ENCODE measurements at places on chromosomes 2 and 18.

- DNase-seq, result no peak
Measured at GRCh38 chr2:41498781-41499180, 549.0 kb upstream of the PKDCC start.

DNA sequence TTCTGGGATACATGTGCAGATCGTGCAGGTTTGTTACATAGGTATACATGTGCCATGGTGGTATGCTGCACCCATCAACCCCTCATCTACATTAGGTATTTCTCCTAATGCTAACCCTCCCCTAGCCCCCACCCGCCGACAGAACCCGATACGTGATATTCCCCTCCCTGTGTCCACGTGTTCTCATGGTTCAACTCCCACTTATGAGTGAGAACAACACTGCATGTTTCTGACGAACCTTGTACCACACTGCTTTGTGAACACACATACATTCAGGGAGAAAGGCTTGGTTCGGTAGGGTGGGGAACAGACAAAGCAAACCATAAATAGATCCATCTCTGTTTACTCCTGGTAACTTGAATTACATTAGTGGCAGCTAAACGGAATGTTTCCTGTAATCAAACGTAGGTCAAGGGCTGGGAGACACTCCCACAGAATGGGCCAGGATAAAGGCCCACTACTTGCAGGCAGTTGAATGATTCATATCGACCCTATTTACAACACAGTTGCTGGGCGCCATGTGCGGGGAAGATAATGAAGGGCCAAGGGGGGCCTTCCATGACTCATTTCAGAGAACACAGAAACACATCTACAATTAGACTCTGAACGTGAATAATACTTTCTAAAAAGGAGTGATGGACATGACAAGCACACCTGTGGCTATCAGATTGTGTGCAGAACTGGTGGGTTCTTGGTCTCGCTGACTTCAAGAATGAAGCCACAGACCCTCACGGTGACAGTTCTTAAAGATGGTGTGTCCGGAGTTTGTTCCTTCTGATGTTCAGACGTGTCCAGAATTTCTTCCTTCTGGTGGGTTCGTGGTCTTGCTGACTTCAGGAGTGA lies 56.8 kb upstream of the KIDINS220 start:
- peak; percentile 87 for DNase-seq

DNA sequence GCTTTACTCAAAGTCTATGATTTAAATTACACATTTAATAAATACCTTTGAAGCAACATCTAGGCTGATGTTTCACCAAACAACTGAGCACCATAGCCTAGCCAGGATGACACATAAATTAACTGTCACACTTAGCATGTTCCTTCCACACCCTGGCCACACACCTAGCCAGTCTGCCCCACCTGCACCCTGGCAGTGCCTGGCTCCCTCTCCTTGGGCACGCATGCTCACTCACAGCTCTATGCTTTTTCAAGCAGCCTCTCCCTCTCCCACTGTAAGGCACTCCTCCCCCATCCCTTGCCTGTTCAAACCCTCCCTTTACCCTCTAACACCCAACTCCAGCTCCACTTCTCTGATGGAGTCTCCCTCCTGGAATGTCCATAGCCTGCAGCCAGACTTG lies 357.6 kb upstream of the KLHL29 start:
- no peak for DNase-seq

DNA sequence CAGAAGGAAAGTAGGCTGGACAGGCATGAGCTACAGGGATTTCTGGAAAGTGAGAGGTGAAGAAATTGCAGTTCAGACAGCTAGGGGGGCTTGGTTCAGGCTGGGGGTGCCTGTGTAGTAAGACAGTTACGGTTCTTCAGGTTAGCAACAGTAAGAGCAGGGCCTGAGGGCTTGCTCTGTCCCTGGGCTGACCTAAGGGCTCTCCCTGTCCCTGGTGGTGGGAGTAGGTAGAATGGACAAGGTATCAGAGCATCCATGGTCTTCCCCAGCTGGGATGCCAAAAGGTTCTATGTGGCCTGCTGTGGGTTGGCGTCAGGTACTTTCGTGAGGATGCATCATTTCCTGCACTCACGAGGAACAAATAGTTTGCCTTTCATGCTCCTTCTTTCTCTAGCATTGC lies 34.6 kb upstream of the TACR1 start:
- no peak for DNase-seq

DNA sequence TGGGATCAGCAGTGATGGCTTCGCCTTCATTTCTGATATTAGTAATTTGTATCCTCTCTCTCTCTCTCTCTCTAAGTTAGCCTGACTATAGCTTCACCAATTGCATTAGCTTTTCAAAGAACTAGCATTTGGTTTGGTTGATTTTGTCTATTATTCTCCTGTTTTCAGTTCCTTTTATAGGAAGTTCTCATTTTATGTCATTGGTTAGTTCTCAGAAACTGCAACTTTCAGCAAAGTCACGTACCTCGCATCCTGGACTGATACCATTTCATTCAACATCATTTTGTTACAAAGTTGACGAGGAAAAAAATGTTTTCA lies 450.8 kb downstream of the EIPR1 start:
- no peak for DNase-seq

GRCh38 chr2:205324355-205324754 lies 357.9 kb upstream of the NRP2 start:
- no peak for DNase-seq

- no peak for DNase-seq
Measured at GRCh38 chr2:122100756-122101155, 345.3 kb downstream of the TSN start.

GRCh38 chr2:9832586-9832985 lies 10.7 kb upstream of the TAF1B start:
- no peak for DNase-seq

DNA sequence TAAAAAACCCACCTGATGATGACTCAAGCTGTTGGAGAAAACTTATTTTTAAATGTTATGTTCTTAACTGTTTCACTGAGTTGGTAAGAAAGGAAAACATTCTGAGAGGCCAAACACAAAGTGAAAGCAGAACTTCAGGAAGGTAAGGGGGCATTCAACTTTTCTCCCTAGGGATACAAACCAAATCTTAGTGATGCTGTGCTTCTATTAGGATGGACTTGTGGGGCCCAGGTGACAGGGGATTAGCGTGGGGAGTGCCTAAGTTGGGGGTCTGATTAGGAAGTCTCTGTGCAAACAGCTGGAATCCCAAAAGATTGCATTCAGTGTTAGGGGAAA lies 18.5 kb downstream of the PDCL3 start:
- no peak for DNase-seq

GRCh38 chr2:197092431-197092830 lies 165.9 kb upstream of the PGAP1 start:
- no peak for DNase-seq

- no peak for DNase-seq
Measured at GRCh38 chr2:190948671-190949070, 65.3 kb downstream of the STAT1 start.

GRCh38 chr18:8816816-8817215 lies 111.5 kb downstream of the MTCL1 start:
- DNase-seq, result no peak

DNA sequence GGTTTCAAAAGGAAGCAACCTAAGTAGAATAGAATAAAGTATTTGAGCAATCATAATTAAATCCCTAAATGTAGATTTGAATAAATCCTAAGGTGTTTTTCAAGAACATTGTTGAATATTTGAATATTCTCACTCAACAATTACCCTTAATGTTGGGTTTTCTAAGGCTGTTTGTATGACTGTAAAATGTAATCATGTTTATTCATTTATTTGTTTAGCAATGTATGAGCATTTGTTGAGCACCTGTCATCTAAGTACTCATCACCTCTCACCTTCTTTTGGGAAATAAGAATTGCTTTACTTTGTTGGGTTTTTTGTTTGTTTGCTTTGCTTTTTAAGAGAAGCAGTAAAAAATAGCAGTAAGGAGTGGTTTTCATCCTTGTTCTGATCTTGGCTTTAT lies 66.0 kb downstream of the MAPRE2 start:
- DNase-seq, result no peak
